ENCODE measurements at places on chromosomes 6 and 20. TPM values are rescaled to one million over a fixed set of nuclear protein-coding genes. Genes with fewer than 3 reads are reported as not detected.

DNA sequence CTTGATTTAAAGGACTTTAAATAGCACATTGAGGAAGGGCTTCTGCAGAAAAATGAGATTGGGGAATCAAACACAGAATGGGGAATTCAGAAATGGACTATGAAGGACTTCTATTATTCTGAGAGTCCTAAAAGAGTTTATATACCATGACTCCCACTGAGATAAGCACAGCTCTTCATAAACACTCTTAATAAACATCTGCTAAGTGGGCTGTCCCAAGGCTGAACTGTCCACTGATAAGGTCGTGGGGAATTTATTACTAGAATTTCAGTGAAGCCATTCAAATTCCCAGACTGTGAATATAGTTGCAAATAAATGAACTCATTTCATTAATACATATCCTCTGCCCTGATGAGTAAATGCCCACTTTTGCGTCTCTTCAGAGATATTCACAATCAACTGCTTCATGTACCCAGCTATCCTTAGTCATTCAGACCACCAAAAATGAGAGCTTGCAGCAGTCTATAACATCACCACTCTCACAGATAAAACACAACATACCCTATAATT is 468.2 kb upstream of the RUNX2 start:
- H3K4me1 ChIP-seq: no peaks in the 10 kb centered on the region
- no peak overlapping the region for H3K4me3 ChIP-seq
- H3K27me3 ChIP-seq: no peaks in the 10 kb centered on the region
- no peak for DNase-seq
- peak overlapping the region; percentile 26 for H3K27ac ChIP-seq

GRCh38 chr6:142716097-142716496 is 228.9 kb downstream of the HIVEP2 start:
- H3K36me3 ChIP-seq: no peaks in the 10 kb centered on the region
- H3K4me3 ChIP-seq: no peak overlapping the region
- no peaks in the 10 kb centered on the region for H3K27me3 ChIP-seq
- H3K4me1 ChIP-seq: no peaks in the 10 kb centered on the region

DNA sequence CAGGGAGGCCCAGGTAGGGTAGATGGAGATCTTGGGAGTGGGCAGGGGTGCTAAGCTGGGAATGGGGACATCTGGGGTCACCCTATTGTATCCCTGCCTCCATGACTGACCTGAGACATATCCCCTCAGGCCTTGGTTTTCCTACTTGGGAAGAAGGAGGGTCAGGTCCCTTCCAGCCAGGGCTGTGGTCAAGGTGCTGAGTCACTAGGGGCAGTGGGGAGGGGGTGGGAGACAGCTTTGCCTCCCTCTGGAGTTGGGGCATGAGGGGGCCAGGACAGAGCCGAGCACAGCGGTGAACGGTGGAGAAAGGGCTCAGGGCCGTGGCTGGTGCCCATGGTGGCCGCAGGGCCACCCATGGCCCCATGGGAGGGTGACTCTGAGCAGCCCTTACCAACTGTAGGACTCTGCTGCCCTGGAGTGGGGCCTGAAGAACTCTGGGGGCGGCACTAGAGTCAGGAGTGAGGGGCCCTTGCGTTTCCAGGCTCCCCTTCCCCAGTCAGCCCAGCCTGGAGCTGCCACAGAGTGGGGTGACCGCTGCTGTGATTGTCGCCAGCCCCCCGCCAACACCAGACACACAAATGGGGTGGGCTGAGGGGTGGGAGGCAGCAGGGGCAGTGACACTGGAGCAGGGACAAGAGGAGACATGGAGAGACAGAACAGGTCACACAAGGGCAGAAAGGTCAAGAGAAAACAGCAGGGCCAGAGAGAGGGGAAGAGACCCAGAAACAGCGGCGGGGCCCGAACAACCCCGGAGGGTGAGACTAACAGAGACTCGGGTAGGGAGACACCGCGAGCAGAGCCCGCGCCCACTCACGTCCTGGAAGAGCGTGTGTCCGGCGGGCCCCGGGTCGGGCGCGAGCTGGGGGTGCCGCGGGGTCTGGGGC is 576 bp downstream of the NECAB3 start:
- H3K27me3 ChIP-seq: no peaks in the 10 kb centered on the region
- peak overlapping the region; percentile 93 for H3K27ac ChIP-seq
- H3K4me3 ChIP-seq: peak overlapping the region; percentile 67
- no peaks in the 10 kb centered on the region for H3K4me1 ChIP-seq
- no peaks in the 10 kb centered on the region for H3K36me3 ChIP-seq

- H3K27ac ChIP-seq: no peak overlapping the region
- H3K27me3 ChIP-seq: no peaks in the 10 kb centered on the region
- DNase-seq: no peak
- peaks cover 10% of the 10 kb centered on the region for H3K4me1 ChIP-seq
These were observed 130.3 kb downstream of the OPRM1 start for GRCh38 chr6:154169193-154169847.

DNA sequence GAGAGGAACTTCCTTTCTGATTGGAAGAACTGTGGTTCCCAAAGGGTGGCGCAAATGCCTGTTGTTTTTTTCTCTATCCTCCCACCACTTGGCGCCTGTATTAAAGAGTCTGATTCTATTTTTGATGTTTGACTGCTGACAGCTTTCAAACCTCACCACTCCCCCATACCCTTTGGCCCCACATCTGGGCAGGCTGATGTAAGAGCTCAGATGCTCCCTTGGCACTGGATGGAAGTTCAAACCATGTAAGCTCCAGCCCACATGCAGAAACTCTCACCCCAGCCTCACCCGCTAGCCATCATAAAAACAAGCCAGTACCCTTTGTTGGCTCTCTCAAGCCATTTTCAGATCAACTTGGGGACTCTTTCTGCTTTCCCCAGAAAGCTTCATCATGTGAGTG is 20.0 kb upstream of the TMEM14A start:
- H3K36me3 ChIP-seq: no peaks in the 10 kb centered on the region
- no peak overlapping the region for H3K4me3 ChIP-seq
- no peaks in the 10 kb centered on the region for H3K27me3 ChIP-seq
- peak overlapping the region; percentile 55 for H3K27ac ChIP-seq

DNA sequence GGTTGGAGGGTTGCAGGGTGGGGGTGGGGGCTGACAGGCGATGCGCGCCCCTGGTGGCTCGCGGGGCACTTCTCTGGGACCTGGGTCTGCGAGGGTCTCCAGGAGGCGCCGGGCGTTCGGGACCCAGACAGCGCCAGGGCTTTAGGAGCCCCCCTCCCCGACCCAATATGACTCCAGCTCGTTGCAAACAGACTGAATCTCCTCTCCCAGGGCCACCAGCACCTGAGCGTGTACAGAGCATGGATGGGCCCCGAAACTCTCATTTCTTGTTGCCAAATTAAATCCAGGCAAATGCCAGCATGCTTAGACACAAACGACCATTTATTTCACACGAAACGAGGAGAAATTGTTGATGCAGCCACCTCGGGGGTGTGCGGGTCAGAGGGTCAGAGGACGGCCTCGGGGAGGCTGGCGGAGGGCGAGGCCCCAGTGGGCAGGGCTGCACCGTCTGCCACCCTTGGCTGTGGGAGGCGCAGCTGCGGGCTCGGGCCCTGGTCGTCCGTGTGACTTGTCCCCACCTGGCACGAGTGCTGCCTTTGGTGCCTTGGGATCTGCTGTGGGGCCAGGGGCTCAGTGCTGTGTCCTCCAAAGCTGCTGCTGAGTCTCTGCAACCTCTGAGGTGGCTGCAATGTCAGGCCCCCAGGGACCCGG is 20.9 kb upstream of the GATA5 start:
- no peaks in the 10 kb centered on the region for H3K36me3 ChIP-seq
- peaks cover 49% of the 10 kb centered on the region for H3K27me3 ChIP-seq
- H3K4me1 ChIP-seq: peaks cover 8% of the 10 kb centered on the region
- no peak overlapping the region for H3K4me3 ChIP-seq

GRCh38 chr20:25549172-25549773 is 36.1 kb downstream of the NINL start:
- DNase-seq: no peak
- peak overlapping the region; percentile 38 for H3K27ac ChIP-seq
- peaks cover 35% of the 10 kb centered on the region for H3K4me1 ChIP-seq
- H3K36me3 ChIP-seq: no peaks in the 10 kb centered on the region
- H3K27me3 ChIP-seq: no peaks in the 10 kb centered on the region
- no peak overlapping the region for H3K4me3 ChIP-seq

- H3K27me3 ChIP-seq: no peaks in the 10 kb centered on the region
- peak; percentile 46 for DNase-seq
- no peaks in the 10 kb centered on the region for H3K36me3 ChIP-seq
- no peak overlapping the region for H3K27ac ChIP-seq
- no peak overlapping the region for H3K4me3 ChIP-seq
These were observed 36.0 kb downstream of the CCN2 start for GRCh38 chr6:131914967-131915751.

- H3K27me3 ChIP-seq: no peaks in the 10 kb centered on the region
- no peaks in the 10 kb centered on the region for H3K36me3 ChIP-seq
- H3K4me3 ChIP-seq: no peak overlapping the region
- no peak overlapping the region for H3K27ac ChIP-seq
- no peaks in the 10 kb centered on the region for H3K4me1 ChIP-seq
- DNase-seq: peak; percentile 13
These were observed 172.5 kb downstream of the FOXA2 start for GRCh38 chr20:22411627-22412450.

ACAT2 gene
- 16.1 TPM for total RNA-seq

BPIFB4 gene
- total RNA-seq: not detected

CAGE1 gene
- total RNA-seq: not detected
